Fibroblast of lung (primary cell): ENCODE measurements at places on chromosomes 2 and 18. TPM values are rescaled to one million over a fixed set of nuclear protein-coding genes. Genes with fewer than 3 reads are reported as not detected.

- no peak for DNase-seq
Measured at GRCh38 chr2:231662811-231663457, 45.4 kb upstream of the PTMA start.

DNA sequence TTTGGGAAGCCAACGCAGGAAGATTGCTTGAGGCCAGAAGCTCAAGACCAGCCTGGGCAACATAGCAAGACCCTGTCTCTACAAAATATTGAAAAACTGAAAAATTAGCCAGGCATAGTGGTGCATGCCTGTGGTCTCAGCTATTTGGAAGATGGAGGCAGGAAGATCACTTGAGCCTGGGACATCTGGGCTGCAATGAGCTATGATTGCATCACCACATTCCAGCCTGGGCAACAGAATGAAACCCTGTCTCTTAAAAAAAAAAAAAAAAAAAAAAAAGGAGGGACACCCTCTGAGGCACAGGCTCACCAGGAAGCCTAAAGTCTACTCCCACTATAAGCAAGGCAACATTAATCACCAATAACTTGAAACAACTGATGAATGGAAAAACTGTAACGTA is 151.1 kb downstream of the CCDC148 start:
- no peak for DNase-seq

DNA sequence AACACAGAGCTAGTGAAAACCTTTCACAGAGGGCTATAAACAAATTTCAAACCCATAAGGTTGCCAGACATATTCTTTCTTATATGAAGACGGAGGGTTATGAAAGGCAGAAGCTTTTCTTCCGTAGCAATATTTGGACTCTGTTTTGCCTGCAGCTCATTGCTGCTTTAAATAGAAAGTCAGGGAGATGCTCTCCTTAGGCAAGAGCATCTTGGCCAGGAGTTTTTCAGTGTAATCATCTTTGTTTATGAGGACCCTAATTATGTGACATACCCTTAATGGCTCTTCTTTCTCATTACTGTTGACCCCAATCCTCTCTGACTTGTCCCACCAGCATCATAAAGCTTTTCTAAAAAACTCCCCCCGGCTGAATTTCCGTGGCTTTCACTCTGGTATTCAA is 433.4 kb upstream of the NRXN1 start:
- DNase-seq, result no peak

- peak; percentile 69 for DNase-seq
Measured at GRCh38 chr18:28108814-28109213, 68.1 kb downstream of the CDH2 start.

- peak; percentile 18 for DNase-seq
Measured at GRCh38 chr2:131115752-131116151, 10.6 kb downstream of the PLEKHB2 start.

- peak; percentile 23 for DNase-seq
Measured at GRCh38 chr2:113720167-113720566, 36.3 kb downstream of the SLC35F5 start.

DNA sequence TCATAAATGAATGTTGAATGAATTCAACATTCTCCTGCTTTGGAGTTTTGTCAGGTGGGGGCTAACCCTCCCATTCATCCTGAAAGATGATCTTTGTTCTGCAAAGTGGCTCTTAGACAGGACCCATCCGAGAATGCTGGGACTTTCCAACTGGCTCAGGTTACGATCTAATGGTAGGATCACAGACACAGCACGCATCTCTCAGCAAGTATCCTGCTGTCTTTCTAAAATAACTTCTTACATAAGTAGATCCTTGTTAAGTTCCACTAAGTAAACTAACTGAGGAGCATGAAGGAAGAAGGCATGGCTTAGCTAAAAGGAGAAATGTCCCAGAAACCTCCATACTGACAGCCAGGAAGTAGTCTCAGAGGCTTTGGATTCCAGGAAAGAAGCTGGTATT is 23.7 kb downstream of the CYP27A1 start:
- peak; percentile 30 for DNase-seq

- DNase-seq, result peak; percentile 19
Measured at GRCh38 chr2:4937550-4937949, 754.6 kb upstream of the SOX11 start.

- no peak for DNase-seq
Measured at GRCh38 chr18:30302181-30302580, 740.4 kb downstream of the DSC3 start.

DNA sequence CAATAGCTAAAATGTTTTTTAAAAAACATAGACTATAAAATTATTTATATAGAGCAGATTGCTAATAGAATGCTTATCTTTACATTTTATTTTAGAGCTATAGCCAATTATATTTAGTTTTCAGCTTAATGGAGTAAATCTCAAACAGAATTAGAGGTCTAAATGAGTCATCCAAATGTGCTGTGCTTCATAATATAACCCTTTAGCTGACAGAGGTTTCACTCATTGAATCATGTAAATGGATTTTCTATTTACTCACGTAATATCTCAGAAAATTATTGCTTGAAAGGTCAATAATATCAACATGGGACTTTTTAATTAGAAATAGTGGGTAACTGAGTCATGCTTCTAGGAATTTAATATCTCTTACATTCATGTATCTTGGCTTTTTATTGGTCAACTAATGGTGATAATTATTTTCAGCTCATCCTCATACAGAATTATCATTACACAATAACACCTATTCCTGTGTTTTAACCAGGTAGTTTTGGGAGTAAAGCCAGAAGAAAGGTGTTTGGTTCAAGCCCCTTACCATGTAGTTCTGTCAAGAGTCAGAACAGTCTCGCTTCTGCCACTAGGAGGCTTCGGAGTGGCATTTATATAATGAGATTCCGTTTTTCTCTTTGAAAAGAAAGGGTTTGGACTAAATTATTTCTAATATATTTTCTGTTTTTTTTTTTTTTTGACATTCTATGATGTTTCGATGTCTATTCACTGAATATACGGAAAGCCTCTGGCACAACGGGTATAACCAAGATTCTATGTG is 217.6 kb downstream of the CDH7 start:
- DNase-seq, result no peak

DNA sequence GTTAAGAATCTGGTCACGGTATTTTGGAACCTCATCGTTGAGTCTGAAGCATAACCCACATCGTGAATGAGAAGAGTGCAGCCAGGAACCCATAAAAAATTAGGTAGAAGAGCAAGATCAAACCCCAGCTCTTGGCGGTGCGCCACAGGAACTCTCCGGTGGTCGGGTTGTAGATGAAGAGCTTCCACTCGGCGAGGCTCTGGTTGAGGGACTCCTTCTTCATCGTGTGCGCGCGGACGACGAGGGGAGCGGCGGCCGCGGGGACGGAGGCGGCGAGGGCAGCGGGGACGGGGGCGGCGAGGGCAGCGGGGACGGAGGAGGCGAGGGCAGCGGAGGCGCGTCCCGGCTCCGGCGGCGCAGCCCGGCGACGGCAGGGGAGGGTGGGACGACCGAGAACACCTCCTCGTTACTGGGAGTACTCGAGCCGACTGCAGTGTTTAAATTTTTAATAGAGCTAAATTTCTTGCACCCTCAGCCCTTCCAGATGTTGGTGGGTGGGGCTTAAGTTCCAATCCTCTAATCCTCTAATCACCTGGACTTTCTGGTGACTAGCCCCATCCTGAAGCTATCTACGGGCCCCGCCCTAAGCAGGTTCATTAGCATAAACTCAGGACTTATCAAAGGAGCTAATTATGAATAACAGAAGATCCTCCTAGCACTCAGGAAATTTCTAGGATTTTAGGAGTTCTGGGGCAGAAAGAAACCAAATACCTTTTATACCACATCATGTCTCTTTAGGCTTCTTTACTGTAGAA is 20.4 kb upstream of the PAPOLG start:
- DNase-seq, result no peak

GRCh38 chr2:158184556-158185343 is 83.1 kb downstream of the UPP2 start:
- no peak for DNase-seq

- DNase-seq, result no peak
Measured at GRCh38 chr2:191757208-191757607, 79.3 kb downstream of the NABP1 start.

DNA sequence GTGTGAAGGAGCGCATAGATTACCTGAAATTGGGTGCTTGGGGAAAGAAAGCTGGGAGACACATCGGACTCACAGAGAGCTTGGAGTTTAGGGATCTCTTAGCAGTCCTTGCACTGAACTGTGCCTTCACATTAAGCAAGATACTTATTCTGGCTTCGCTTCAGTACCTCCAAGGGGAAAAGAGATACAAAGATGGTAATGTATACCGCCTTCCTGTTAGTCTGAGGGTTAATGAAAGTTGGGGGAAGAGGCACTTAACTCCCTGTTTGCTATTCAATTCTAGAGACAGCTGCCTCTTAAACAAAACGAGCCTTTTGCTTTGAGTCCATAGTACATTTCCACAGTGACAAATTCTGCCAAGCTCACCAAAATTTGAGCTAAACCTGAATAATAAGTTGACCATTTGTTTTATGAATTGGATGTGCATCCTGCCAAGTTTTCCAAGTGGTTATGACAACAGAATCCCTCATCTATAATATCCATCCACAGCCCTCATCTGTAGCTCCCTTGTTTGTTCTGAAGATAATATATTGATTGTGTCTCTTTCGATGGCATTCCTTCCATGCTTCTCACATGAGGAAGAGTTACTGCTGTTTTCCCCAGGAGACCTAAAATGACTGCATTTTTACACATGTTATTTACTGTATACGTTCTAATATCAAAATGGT is 287.1 kb upstream of the ATP5MC3 start:
- DNase-seq, result no peak

DNA sequence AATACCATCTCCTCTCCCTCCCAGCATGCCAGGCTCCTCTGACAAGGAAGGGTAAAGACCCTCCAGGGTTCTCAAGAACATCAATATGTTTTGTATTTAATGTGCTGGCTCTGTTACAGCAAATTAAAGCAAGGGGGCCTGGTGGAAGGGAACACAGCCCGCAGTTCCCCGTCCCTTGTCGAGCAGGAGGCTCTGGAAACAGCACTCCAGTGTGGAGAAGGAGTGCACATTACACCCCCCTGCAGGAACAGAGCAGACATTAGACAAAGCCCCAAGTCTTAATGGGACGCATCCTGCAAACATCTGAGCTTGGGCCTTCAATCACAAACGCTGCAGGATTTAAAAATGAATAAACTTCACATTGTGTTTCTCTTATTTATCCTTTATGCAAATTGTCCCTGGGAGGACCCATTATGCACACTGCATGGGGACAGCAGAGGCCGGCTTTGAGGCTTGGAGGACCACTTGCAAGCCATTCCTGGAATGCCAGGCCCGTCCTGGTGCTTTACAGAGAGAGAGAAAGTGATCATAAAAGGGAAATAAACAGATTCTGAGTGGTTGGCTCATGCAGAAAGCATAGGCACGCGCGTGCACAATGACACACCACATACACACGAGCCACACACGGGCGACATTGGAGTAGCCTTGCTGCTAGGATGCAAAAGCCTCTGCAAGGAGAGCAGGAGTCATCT is 328.7 kb downstream of the SMAD2 start:
- DNase-seq, result no peak

The C2orf78 gene
- not detected in 2 replicates for total RNA-seq

The DPYSL5 gene
- not detected in 2 replicates for total RNA-seq

The ANKAR gene
- total RNA-seq, result 10.5 and 11.7 TPM in 2 replicates

The GRHL1 gene
- total RNA-seq, result 0.77 and 0.99 TPM in 2 replicates

The BBS5 gene
- total RNA-seq, result 5.6 and 7.1 TPM in 2 replicates

The UGT1A7 gene
- total RNA-seq, result not detected in 2 replicates

The LPIN2 gene
- 36.7 and 51.0 TPM in 2 replicates for total RNA-seq
